ENCODE measurements at places on chromosomes 16 and 17.

DNA sequence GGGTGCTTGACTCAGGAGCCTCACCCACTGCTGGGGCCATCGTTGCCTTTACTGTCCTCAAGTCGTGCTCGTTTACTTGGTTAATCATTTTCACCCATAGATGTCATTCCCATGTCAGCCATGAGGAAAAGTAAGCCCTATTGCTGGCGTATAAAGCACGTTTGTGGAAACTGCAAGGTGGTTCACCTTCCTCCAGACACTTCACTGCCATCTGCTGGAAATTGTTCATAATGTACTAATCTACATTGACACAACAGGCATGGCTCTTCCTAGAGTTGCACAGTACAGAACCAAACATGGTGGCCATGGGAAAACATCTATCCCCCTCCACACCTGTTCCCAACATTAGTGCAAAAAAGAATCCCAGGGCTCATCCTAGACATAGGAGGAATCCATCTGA lies 116.6 kb downstream of the ZNF18 start:
- DNase-seq, result no peak

DNA sequence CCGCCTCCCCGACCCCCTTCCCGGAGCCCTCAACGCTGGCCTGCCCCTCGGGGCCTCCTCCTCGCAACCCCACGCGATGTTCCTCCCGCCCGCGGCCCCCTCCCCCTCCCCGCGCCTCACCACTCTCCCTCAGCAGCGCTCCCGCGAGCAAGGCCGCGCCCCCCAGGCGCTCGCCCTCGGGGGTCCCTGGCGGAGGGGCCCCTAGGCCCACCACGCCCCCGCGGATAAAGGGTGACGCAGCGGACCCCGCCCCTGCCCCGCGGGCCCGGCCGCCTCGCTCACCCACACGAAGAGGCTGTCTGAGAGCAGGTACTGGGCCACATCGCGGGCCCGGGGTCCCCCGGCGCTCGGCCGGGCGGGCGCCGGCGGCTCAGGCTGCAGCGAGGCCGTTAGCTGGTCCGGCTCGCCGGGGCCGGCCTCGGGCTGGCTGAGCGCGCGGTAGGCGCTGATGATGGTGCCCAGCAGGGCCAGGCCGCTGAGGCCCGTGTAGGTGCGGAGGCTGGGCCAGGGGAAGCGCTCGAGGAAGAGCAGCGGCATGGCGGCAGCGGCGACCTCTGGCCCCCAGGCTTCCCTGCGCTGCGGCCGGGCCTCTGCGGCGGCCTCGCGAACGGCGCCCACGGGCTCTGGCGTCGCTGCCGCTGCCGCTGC lies 430 bp downstream of the AMFR start:
- no peak for DNase-seq

- no peak for DNase-seq
Observed at GRCh38 chr17:10197721-10198508, 491 bp downstream of the GAS7 start.

- DNase-seq, result no peak
Observed at GRCh38 chr17:40108970-40109824, 8.8 kb upstream of the NR1D1 start.

DNA sequence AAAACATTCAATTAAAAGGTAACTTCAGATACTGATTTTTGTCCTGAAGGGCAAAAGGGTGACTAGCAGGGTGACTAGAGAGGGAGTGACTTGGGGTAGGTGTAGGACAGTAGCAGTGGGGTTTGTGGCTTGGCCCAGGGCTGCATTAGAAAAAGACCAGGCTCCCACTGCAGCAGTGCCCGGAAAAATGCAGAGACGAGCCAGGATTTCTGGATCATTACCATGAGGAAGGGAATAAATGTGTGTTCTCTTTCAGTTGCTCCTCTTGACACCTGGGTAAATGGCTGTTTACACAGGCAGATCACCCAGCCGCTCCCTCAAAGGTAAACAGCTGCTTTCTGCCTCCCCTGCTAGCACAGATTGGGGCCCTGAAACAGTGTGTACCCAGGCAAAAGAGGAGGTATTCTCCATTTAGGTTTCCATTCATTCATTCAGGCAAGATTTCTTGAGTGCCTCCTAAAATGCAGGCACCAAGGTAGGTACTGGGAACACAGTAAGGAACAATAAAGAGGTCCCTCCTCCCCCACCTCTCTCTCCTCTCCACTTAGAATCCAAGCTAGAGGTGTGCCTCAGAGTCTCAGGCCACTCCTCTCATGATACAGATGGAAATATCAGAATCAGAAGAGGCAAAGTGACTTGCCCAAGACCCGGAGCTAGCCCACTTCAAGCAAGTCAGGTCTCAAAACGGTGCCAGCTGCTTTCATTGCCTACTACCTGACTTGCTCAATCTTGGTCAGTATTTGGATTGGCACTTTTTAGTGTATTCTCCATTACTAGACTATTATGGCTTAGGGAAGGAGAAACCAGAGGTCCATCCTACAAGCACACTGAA lies 15.2 kb upstream of the TOX3 start:
- no peak for DNase-seq

DNA sequence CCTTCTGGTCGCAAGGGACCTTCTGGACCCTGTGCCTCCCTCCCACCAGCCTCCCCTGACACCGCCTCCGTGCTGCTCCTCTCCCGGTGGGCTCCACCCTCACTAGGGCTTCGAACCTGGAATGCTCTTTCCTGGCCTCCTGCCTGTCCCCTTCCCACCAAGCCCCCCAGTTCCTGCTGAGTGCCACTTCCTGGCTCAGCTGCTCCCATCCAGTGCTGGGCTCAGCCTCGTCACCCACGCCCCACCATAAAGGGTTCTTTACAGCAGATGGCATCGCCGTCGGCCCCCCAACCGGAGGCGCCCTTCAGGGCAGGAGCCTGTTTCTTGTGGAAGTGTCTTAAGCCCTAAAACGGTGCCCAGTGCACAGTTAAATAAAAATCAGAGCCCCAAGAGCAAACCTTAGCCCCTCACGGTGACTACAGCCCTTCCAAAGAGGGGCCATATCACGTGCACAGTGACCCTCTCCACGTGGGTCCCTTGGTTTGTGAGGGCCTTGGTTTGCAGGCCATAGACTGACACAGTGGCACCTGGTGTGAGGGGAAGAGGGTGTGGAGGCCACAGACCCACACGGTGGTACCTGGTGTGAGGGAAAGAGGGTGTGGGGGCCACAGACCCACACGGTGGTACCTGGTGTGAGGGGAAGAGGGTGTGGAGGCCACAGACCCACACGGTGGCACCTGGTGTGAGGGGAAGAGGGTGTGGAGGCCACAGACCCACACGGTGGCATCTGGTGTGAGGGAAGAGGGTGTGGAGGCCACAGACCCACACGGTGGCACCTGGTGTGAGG lies 111.4 kb downstream of the METRNL start:
- no peak for DNase-seq

DNA sequence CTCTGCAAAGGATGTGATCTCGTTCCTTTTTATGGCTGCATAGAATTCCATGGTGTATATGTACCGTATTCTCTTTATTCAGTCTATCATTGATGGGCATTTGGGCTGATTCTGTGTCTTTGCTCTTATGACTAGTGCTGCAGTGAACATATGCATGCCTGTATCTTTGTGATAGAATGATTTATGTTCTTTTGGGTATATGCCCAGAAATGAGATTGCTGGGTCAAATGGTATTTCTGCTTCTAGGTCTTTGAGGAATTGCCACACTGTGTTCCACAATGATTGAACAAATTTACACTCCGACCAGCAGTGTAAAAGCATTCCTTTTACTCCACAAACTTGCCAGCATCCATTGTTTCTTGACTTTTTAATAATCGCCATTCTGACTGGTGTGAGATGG lies 60.2 kb upstream of the ADORA2B start:
- no peak for DNase-seq

DNA sequence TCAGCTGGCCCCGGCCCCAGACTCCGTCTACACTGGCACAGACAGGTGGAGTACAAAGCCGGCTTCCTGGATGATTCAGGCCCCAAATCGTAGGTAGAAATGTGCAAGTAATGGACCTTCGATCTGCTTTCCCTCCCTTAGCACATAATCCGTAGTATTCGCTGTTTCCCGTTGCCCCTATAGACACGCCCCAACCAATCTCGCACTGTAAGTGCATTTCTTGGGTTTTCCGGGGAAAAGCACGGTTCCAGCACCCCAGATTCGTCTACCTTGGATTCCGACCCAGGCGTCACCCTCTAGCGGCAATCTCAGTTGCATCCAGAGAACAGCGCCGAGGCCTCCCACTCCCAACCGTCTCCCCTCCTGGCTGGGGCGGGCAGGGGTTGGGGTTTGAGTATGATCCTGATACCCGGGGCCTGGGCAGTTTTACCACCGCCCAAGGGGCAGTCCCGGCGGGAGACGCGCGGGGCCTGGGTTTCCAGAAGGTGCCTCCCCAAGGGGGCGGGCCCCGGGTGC lies 12.1 kb upstream of the FOXF1 start:
- DNase-seq, result no peak

DNA sequence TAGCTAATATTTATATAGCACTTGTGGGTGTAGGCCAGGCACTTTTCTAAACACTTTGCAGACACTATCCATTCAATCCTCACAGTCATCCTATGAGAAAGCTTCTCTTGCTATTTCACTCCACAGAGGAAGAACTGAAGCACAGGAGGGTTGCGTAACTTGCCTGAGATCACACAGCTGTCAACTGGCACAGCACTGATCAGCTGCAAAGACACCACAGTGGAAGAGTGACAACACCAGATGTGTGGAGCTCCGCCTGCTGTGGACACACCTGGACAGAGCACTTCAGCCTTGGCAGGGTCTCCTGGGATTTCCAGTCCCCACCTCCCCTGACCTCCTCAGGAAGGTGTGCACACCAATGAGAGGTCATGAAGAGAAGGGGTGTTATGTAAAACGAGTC lies 13.3 kb upstream of the CNEP1R1 start:
- DNase-seq, result no peak

DNA sequence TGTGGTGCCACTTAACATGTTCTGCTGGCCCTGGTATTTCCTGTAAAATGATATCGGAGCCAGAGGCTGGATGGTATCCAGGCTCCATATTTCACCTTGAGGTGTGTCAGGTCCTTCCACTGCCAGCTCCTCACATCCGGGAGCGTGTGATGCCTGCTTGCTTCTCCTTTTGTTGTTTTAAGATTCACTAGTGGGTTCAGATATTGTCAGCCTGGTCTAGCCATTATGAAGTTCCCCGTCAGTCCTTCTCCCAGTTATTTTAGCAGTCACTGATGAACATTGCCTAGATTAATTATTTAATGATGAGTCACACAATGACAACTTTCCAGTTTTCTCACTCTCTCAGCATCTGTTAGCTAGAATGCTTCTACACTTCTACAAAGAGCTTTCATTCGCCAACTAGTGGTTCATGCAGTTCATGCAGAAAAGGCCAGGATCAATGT lies 11.3 kb downstream of the DNAAF1 start:
- no peak for DNase-seq

DNA sequence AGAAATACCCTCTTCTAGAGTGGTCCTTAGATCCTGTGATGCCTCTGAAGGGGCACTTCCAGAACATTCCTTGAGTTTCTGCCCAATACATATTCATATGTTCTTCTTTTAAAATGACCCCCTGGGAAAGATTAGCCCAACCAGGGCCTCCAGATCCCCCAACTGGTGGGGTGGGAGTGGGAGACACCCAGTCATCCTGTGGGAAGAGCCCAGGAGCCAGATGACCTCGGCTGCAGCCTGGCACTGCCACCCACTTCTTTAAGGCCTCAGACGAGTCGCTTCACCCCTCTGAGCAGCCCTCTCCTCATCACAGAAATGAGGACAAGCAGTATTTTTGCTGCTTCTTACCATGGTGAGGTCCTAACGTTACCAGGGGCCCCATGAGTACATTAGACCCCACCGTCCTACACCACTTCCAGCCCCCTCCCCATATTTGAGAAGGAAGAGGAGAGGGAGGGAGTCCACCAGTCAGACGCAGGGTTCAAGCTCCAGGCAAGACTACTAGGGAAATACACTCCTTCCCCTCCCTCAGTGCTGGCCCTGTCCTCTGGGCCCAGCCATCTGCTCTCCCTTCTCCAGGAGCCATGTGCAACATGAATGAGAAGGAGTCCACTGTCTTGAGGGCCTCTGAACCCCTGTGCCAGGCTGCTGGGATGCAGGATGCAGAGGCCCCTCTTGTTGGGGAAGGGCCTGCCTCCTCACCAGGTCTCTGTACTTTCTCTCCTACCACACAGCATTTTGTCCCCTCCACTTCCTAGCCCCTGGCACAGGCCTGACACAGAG lies 11.8 kb downstream of the MPO start:
- DNase-seq, result no peak

DNA sequence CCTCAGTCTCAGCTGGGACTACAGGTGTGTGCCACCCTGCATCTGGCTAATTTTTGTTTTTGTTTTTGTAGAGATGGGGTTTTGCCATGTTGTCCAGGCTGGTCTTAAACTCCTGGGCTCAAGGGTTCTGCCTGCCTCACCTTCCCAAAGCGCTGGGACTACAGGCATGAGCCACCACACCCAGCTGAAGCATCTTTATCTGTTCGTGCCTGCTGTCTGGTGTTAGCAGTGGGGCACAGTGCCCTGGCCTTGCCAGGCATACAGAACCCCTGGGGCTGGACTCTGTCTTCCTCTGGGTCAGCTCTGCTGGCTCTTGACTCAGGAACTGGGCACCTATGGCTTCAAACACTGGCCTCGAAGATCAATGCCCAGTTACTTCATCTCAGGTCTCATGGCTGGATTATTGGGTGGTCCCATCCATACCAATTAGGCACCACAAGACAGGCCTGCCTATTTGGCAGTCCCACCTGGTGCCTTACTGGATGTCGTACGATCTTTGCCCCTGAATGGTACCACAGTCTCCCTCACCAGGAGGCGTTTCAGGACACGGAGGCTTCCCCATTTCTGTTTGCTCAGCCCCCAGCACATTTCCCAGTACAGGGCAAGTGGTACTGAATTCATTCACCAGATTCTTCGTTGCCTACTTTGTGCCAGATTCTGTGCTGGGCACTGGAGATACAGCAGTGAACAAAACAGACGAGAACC lies 99.3 kb downstream of the RAB11FIP4 start:
- DNase-seq, result no peak

- DNase-seq, result no peak
Observed at GRCh38 chr17:59010026-59010425, 96.7 kb downstream of the TRIM37 start.

DNA sequence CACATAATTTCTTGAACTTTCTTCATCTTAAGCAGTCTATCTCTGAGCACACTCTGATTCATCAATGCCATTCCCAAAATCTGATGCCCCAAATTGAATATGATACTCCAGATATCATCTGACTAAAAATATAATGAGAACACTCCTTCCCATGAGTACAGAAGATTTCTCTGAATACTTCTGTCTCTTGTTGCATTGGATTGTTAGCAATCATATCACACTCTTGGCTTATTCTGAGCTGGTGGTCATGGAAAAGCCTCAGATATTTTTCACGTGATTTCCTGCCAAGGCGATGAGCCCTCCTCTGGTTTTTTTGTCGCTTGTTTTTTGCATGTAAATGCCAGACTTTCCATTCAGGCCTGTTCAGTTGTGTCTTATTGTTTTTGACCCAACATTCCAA lies 87.2 kb downstream of the NOG start:
- no peak for DNase-seq

GRCh38 chr16:70638814-70639792 lies 7.3 kb upstream of the IL34 start:
- no peak for DNase-seq

GRCh38 chr17:13590441-13590840 lies 11.3 kb downstream of the HS3ST3A1 start:
- DNase-seq, result no peak

GRCh38 chr17:6393351-6393952 lies 41.5 kb downstream of the AIPL1 start:
- DNase-seq, result no peak

All from activated CD4-positive, alpha-beta T cell treated with anti-CD3 and anti-CD28 coated beads, Interleukin-2, Interleukin-4, amounts not matched to agents 100 ng/mL and 50 ng/mL, durations not matched to agents 16 hours and 8 hours (primary cell).